Neural crest cell (in vitro differentiated cells): ENCODE measurements at places on chromosomes 5 and 9. TPM values are rescaled to one million over a fixed set of nuclear protein-coding genes. Genes with fewer than 3 reads are reported as not detected.

DNA sequence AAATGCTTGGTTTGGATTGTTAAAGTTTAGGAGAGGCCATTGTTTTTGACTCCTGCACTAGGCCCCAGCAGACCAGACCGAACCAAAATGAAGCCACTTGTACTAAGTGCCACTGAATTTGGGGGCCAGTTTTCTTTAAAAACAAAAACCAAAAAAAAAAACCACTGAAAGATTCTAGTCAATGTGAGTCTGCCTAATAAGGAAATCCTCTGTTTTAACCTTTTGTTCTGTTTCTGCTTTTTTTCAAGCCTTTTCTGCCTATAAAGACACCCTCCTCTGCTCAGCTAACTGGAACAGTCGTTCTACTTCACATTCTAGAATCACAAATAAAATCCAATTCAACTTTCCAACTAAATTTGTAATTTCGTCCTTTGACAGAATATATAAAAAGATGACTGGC, 64.9 kb downstream of the SERINC5 start:
- DNase-seq = no peak

GRCh38 chr9:116767219-116767618, 80.1 kb downstream of the TRIM32 start:
- no peak for DNase-seq

DNA sequence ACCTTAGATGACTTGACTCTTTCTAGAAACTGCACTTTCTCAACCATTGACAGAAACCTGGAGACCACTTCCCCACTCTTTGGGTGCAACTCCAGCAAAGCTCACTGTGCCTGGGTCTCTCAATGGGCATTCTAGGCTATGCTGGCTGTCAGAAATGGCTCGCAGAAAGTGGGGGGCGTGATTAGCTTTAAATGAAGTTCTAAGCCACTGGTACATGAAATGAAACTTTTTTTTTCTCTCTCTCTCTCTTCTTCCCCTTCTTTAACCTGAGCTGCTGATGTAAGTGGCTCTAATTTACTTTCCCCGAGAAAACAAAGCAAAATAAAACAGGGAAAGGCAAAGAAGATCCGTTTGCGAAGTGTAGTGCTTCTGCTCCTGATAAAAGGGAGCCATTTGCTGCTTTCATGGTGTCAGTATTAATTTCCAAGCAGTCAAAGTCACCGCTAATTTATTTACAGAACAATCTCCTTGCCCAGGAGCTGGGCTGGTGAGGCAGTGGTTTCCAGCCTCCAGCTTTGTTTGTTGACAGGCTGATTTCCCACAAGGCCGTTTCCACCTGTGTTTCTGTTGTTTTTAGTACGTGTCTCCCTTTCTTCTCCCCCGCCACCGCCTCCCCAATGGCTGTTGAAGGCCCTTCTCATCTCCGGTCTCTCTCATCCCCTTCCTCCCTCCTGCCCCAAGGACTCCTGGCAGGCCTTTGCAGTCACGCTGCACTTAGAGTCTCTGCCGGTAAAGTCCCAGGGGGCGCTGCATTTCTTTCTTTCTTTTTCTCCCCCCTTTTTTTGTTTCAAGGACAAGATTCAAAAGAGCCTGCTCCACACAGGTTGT, 422.9 kb downstream of the EBF1 start:
- DNase-seq = no peak

- no peak for DNase-seq
Measured at GRCh38 chr5:177546258-177546741, 8.1 kb downstream of the FAM193B start.

DNA sequence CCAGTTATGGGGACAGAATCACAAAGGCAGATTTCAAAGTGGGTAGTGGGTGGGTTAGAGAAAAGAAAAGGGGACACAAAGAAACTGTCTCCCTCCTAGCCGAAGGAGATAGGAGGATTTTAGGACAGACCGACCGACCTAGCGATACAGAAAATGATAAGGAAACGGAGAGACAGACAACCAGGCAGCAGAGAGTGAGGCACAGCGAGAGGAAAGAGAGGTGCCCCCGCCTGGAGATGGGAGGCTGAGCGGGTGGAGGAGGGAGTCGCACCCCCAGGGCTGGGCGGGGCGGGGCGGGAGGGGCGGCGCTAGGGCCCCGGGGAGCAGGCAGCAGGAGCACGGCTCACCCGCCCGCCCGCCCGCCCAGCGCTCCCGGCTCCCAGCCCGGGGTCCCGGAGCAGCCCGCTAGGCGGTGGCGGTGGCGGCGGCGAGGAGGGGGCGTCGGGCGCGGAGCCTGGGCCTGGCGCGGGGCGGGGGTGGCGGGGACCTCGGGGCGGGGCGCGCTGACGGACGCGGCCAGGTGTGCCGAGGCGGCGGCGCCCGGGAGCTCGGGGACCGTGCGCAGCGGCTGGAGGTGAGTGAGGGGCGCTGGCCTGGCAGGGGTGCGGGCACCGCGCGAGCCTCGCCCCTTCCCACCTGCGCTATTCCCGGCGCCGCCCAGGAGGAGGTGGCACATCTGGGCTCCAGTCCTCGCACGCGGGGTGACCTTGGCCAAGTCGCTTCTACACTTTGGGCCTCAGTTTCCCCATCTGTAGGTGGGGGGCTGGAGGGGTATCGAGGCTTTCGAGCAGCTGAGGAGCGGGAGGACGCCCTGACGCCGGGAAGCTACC, 15.9 kb upstream of the SYNPO start:
- DNase-seq = no peak

DNA sequence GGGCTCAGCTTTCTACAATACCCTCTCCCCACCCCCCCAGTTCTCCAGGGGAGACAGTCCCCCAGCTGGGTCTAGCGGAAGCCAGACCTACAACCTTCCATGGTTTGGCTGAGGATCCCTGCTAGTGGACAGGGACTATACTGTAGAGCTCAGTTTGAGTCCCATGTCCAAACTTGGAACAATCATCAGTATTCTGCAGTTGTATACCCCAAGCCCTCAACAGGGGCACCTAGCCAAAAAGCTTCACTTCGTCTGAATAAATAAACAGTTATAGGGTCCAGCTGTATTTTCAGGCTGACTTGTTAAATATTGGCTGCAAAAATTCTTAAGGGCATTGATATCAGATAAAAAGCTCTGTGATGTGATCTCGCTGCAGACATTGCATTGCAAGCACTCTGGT, 15.4 kb upstream of the C9 start:
- DNase-seq = no peak

- no peak for DNase-seq
Measured at GRCh38 chr5:148090773-148091250, 27.0 kb downstream of the SPINK5 start.

- no peak for DNase-seq
Measured at GRCh38 chr9:116383133-116383532, 229.5 kb downstream of the PAPPA start.

DNA sequence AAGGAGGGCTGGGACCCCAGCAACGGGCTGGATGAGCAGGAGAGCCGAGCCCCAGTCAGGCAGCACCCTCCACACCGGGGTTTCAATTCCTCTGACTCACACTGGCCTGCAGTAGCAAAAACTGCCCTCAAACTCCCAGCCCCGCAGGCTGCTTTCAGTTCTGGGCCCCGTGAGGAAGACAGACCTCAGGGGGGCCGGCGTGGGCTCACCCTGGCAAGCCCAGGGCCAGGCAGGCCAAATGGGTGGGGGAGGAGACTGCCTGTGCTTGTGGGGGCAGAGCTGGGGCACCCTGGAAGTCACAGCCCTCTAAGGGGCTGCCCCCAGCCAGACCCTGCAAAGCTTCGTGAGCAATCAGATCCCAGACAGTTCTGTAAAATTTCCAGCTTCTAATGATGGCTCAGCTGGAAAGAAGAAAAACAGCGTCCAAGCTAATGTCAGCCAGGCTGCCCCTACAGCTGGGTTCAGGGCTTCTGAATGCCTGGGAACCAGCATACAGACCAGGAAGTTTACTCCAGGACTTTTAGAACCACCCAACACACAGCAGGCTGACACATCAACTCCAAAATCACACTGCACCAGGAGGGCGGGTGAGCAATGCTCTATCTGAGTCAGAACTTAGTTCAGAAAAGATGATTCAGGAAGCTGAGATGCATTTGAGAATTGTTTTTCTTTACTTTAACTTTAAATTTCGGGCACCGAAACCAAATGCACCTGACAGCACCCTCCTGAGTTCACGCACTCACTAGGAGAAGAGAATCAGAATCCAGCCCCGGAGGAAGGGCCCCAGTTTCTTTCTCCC, 34.7 kb downstream of the LPCAT1 start:
- DNase-seq = no peak

DNA sequence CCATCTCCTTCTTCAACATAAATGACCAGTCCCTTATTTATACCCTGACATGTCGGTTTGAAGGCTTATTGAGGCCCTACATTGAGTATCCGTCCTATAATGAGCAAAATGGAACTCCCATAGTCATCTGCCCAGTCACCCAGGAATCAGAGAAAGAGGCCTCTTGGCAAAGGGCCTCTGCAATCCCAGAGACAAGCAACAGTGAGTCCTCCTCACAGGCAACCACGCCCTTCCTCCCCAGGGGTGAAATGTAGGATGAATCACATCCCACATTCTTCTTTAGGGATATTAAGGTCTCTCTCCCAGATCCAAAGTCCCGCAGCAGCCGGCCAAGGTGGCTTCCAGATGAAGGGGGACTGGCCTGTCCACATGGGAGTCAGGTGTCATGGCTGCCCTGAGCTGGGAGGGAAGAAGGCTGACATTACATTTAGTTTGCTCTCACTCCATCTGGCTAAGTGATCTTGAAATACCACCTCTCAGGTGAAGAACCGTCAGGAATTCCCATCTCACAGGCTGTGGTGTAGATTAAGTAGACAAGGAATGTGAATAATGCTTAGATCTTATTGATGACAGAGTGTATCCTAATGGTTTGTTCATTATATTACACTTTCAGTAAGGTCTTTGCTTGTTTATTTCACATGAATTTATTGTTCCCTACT, 38.2 kb upstream of the BTNL3 start:
- DNase-seq = no peak

DNA sequence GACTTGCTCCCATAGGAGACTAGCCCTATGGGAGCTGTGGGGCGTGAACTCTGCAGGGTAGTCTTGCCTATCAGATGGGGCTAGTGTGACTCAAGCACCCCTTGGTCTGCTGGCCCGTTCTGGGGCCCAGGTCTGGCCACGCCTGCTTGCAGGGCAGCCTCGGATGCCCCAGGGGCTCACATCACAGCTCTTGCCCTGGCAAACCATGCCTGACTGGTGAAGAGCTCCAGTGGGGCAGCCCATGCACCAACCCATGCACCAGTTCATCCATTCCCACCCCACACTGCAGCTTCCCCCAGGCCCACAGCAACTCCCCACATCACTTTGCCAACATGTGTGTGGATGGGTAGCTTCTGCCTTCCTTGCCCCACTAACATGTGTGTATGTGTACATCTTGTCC, 93.9 kb upstream of the PRLR start:
- DNase-seq = no peak

DNA sequence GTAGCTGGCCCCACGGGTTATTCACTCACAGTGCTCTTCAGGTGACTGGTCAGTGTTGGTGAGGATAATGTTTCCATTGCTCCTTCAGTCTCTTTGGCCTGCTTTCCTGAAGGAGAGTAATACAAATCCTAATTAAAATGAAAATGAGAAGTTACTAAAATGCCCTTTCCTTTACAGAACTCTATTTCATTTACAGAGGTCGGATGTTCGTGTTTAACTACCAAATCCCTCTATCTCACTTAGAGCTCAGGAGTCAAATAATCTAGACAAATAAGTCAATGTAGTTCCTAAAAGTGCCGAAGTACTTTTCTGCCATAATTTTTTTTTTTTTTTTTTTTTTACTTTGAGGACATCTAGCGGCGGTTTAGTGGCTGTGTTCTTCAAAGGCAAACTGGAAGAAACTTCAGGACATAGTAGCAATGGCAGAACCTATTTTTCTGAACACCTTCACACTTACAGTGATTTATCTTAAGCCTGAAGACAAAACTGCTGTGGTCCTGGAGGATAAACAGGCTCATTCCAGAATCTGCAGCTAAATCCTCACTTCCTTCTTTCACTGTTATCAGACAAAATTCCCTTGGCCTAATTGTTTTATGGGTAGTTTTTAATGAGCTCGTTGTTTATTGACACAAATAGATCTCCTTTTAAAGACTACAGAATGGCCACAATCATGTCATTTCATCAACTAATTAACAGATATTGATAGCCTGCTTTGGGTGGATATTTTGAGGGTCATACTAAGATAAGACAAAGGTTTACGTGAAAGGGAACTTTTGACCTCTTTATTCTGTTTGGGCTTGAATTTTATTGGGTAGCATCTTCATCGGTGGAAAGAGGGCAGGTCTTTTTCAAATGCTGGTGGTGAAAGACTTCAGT, 207.6 kb upstream of the DMRTA1 start:
- DNase-seq = no peak

DNA sequence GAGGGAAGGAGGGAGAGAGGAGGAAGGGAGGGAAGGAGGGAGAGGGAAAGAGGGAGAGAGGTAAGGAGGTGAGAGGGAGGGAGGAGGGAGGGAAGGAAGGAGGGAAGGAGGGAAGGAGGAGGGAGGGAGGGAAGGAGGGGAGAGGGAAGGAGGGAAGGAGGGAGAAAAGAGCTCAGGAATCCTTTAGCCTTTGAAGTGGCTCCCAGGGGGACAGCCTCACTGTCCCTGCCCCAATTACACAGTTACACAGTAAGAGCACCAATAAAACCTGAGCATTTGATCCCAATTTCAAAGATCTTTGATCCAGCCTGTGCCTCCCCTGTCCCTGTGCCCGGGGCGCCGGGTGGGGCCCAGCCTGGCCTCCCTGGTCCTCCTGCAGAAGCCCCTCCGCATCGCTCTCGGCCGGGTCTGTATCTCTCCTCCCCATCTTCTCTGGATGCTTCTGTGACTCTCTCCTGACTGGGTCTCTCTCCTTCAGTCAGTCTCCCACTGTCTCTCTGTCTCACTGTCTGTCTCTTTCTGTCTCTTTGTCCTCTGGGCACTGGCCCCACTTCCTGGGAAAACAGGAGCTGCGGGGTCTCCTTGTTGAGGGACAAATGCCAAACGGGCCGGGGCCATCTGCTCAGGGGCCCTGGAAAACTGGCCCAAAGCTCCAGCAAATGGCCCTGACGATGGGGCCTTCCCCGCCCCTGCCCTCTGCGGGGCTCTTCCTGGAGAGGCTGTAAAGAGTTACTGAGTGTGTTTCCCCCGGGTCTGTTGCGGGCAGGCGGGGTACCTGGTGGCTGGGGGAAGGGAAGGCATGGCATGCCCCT, 54.2 kb upstream of the EGFL7 start:
- DNase-seq = no peak

- no peak for DNase-seq
Measured at GRCh38 chr5:17154211-17154996, 63.0 kb upstream of the BASP1 start.

- DNase-seq = no peak
Measured at GRCh38 chr9:127786773-127787104, 905 bp downstream of the CDK9 start.

GRCh38 chr5:15116996-15117395, 245.4 kb upstream of the ANKH start:
- DNase-seq = no peak

TAF11L5 gene
- not detected in 2 replicates for total RNA-seq

PTGER4 gene
- not detected in 2 replicates for total RNA-seq

FCN1 gene
- total RNA-seq = not detected in 2 replicates

HTR4 gene
- total RNA-seq = not detected in 2 replicates

PHF19 gene
- total RNA-seq = 100.0 and 110 TPM in 2 replicates

GLRA1 gene
- 0.21 and 0.23 TPM in 2 replicates for total RNA-seq

GARIN3 gene
- total RNA-seq = not detected in 2 replicates

CMYA5 gene
- 0.44 and 0.73 TPM in 2 replicates for total RNA-seq

GFI1B gene
- not detected in 2 replicates for total RNA-seq
